ENCODE measurements at places on chromosomes 1 and 21.
A peak's percentile ranks its signal among the peaks of the same experiment; 100 is the strongest.

DNA sequence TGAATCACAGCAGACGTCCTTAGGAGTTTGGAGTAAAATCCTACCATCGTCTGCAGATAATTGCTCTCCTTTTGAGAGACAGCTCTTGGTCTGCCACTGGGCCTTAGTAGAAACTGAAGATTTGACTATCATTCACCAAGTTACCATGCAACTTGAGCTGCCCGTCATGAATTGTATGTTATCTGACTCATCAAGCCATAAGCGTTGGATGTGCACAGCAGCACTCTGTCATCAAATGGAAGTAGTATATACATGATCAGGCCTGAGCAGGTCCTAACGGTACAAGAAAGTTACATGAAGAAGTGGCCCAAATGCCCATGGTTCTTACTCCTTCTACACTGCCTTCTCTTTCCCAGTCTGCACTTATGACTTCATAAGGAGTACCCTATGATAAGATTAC lies 317.8 kb downstream of the GPATCH2 start:
- no peak for DNase-seq

GRCh38 chr1:38117444-38117887 lies 70.9 kb upstream of the POU3F1 start:
- no peak for DNase-seq

DNA sequence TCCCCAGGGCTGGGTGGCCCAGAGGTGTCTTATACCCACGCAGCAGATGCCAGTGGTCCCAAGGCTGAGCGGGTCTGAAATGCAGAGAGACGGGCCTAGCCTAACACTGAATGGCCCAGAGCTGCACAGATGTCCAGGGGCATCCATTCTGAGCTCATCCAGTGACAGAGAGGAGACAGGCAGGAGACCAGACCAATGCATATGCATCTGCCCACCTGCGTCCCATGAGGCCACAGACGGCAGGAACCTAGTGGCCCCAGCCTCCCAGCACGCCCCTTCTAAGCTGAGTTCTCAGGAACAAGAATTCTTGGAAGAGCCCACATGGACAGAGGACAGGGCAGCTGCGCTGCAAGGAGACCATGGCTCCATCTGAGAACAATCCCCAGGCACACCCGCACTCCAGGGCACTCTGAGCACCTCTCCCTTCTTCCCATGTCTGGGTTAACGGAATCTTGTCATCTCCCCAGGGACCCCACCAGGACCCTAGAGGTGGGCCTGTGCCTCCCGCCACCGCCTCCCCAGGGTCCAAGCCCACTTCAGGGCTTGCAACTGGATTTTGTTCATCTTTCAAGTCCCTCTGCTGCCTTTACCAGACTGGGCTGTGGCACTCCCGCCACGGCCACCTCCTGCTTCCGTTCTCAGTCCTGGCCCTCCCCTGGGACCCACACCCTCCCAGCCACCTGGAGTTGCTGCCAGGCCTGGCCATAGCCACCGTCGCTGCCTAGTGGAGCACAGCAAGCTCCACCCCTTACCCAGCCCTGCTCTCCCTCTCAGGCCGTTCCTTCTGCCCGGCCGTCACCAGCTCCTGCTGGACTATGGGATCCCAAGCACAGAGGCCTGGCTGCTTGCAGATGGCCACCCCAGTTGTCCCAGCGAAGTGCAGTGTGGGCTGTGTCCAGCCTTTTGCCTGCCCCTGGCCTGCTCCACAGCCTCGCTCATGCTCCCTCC lies 3.3 kb downstream of the WNT3A start:
- no peak for DNase-seq

- no peak for DNase-seq
These were observed 174.2 kb downstream of the LHX8 start for GRCh38 chr1:75308365-75308764.

DNA sequence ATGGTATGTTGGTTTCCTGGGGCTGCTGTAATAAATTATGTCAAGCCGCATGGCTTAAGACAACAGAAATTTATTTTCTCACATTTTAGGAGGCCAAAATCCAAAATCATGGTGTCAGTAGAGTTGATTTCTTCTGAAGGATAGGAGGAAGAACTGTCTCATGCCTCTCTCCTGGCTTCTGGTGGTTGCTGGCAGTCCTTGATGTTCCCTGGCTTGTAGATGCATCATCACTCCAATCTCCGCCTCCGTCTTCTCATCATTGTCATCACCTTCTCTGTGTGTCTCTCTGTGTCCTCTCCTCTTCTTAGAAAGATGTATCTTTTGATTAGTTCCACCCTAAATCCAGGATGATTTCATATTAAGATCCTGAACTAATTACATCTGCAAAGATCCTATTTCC lies 124.7 kb upstream of the CTTNBP2NL start:
- DNase-seq = no peak

GRCh38 chr1:10459184-10459583 lies 9.4 kb downstream of the CORT start:
- no peak for DNase-seq

GRCh38 chr1:17119773-17120480 lies 676 bp upstream of the PADI2 start:
- DNase-seq = no peak

DNA sequence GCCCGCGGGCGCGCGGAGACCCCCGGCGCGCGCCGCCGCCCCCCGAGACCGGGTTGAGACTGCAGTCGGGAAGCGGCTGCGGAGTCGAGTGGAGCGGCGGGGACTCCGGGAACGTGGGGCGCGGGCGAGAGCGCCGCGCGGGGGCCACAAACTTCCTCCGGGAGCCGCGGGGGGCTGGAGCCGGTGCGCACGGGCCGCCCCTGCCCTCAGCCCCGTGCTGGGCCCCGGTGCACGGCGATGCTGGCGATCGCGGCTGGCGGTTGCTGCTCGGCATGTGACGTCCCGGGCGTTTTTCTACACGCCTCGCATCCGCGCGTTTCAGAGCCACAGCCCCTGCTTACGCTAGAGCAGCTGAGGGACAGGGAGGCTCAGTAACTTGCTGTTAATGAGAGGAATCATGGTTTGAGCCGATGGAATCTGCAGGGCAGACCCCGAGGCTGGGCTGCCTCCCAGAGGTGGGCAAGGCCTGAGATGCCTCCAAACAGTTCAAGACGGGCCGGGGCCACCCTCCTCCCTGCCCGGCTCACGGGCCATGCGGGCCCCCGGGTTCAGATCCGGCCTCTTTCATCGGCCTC lies 520 bp downstream of the TMEM201 start:
- peak; percentile 28 for DNase-seq

DNA sequence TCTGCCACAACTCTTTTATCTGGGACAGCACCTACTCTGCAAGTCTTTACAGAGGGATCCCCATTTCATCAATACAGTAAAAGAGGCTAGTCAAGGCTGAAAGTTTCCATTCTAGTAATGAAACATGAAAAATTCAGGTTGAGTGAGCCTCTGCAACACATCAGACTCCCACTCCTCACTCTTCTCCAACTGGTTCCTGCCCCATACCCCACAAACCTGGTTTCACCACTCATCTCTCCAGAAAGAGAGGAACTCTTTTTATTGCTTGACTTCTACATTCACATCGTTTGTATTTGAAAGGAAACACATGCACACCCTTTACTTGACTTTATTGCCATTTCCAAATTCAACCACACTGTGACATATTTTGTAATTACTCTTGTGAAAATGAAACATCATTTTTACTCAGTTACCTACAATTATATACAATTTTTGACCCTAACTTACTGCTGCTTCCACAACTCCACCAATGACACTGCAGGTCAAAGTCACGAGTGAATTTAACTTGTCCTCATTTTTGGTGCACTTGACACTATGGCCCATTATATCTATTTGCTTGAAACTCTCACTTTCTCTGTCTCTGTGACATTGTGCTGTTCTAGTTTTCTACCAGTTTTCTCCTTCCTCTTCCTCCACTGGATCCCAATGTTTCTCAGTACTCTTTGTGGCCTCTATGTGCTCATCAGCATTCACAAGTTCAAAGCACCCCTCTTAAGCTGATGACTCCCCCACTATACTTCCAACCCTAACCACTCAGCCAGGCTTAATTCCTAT lies 8.0 kb downstream of the STX6 start:
- DNase-seq = no peak

DNA sequence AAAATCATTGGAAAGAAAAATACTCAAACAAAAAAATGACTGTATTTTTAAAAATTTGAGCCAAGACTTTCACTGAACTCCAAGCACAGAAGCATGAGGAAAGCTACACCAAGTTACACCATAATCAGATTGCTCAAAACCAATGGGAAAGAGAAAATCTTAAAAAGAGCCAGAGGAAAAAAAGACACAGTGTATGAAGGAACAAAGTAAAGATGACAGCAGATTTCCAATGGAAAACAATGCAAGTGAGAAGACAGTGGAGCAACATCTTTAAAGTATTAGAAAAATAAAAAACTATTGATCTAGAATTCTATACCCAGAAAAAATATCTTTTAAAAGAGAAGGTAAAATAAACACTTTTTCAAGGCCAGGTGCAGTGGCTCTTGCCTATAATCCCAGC lies 147.8 kb upstream of the ZBTB40 start:
- no peak for DNase-seq

GRCh38 chr1:81681114-81681513 lies 119.6 kb upstream of the ADGRL2 start:
- DNase-seq = no peak

DNA sequence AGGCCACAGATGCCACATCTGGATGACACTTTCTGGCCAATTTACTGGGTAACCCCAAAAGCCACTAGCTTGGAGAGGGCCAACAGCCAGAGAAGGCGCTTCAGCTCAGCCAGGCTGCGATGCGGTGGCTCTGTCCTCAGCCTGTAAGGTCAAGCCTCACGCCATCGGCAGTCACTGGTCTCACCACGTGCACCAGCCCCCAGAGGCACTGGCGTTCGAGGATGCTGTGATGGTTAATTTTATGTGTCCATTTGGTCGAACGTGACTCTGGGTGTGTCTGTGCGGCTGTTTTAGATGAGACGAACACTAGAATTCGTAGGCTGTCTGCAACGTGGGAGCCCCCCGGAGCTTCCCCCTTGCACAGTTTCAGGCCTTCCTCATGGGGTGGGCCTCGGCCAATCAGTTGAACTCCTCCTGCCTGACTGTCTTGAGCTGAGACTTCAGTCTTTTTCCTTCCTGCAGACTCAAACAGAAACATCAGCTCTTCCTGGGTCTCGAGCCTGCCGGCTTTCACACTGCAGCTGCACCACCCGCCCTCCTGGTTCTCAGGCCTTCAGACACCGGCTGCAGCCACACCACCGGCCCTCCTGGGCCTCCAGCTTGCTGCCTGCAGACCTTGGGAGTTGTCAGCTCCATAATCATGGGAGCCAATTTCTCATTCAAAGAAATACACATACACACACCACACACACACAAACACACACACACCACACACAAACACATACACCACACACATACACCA lies 41.6 kb upstream of the SLC45A1 start:
- no peak for DNase-seq

- DNase-seq = no peak
These were observed 60.6 kb downstream of the UCHL5 start for GRCh38 chr1:192998536-192998935.

GRCh38 chr1:225880636-225881035 lies 1.5 kb downstream of the TMEM63A start:
- no peak for DNase-seq

DNA sequence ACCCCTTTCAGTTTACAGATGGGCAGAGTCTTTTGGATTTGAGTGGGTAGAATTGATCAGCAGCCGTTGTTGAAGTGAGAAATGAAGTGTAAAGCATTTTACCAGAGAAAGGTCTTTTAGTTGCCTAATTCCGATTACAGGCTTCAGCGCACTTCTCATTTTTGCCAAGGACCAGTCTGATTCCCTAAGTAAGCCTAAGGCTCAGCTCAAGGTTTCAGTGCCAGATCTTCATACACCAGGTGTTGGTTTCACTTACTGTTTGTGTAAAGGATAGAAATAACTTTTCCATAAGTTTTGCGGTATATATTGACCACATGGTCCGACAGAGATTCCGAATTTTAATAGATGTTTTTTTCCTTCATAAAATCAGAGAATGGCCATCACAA lies 83.9 kb upstream of the BMP8A start:
- DNase-seq = no peak

DNA sequence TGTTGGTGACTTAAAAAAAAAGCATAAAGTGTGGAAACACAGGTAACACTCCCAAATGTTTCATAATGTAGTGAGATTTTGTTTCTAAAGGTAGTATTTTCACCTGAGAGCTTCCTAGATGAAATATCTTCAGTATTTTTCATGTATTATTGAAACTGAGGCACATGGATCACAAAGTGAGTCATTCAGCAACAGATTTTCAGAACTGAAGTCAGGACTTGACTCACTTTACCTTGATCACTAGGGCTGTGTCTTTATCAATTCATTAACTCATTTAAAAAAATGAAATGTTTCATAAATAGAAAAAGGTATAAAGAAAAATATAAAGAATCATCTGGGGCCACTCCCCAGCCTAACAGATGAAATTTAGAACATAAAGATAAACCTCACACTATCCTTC lies 66.5 kb upstream of the RCC1 start:
- DNase-seq = no peak

GRCh38 chr1:117596023-117596720 lies 9.7 kb upstream of the TENT5C start:
- no peak for DNase-seq

DNA sequence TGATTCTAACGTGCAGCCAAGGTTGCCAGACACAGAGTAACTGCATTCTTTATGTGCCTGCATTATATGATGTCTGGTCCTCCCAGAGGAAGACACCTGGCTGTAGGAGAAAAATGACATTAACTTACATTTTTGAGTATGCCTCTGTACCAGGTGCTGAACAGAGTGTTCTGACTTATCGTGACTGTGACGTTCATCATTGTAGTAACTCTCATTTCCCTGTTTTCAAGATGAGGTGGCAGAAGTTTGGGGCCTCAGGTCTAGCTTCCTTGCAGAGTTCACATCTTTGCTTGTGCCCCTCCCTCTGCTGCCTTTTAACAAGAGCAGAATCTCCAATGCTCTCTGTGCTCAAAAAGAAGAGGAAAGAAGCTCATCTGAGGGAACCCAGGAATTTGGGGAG lies 488.0 kb downstream of the AJAP1 start:
- no peak for DNase-seq

GRCh38 chr1:71719330-71719729 lies 563.0 kb downstream of the NEGR1 start:
- no peak for DNase-seq

DNA sequence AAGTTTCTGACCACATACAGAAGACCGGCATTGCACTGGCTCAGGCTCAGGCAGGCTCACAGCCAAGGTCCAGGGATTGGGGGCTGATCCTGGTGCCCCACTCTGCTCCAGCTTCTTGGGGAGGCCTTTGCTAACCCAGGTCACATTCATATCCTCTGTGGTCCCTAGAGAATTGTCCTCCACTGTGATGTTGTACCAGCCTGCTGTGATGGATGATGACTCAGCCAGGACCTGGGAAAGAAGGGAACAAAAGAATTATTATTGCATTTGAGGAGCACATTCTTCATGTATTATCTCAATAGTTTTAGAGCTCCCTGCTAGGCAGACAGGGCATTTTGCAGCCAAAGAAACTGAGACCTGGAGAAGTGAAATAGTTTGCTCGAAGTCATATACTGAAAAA lies 114.3 kb upstream of the ETV3 start:
- DNase-seq = no peak

DNA sequence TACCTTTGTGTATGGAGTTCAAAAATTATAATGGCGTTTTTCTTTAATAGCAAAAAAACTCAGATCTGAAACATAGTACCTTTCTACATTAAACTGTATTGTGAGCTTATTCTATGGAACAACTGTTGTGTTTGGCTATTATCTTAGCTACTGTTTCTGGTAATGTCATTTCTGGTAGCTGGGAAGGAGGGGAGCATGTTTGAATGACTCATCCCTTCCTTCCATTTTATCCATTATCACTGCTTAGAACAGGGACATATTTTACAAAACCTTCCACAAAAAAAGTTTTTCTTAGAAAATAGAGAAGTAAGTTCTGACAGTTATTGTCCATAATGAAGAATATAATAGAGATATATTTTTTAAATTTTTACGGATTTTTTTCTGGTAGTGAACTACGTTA lies 128.3 kb downstream of the NRDC start:
- no peak for DNase-seq
